ENCODE measurements at places on chromosomes 6 and 20.

- no peak for DNase-seq
Observed at GRCh38 chr6:33693186-33694105, 18.1 kb downstream of the UQCC2 start.

DNA sequence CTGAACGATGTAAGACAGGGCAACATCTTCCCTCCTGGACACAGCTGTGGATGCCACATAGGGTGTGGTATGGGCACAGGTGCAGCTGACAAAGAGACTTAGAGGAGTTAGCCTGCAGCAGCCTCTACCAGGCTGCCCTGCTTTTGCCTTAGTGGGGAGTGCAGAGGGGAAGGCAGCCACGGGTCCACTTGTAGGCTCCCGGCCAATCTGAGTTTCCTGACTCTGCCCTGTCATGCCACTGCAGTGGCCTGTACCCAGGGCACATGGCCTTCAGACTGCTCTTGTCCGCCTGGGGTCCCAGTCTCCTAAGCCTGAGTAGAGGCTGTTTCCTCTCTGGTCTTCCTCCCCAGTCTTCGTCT is 17.1 kb upstream of the CST9L start:
- no peak for DNase-seq

- no peak for DNase-seq
Observed at GRCh38 chr6:110661414-110661813, 153.9 kb downstream of the CDK19 start.

GRCh38 chr20:37726321-37726720 is 32.5 kb downstream of the CTNNBL1 start:
- no peak for DNase-seq

- DNase-seq, result no peak
Observed at GRCh38 chr20:4809707-4810106, 88.0 kb downstream of the PRND start.

DNA sequence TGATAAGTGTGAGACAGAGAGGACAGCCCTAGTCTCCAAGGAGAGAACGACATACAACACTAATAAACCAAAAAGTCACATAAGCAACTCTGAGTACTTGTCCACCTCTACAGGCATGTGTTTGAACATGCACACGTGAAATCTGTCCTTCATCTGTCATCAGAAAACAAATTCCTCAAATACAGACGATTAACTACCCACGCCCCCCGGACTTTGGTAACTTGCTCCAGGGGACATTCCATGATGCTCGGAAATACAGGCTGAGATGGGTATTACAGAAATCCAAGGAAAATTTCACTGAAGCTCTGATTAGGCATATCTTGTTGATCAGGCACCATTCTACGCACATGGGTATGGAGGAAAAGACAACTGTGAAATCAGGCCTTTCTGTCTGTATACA is 57.8 kb downstream of the LYRM4 start:
- DNase-seq, result no peak

- DNase-seq, result peak; percentile 61
Observed at GRCh38 chr6:134517145-134517658, 199.3 kb upstream of the SGK1 start.

DNA sequence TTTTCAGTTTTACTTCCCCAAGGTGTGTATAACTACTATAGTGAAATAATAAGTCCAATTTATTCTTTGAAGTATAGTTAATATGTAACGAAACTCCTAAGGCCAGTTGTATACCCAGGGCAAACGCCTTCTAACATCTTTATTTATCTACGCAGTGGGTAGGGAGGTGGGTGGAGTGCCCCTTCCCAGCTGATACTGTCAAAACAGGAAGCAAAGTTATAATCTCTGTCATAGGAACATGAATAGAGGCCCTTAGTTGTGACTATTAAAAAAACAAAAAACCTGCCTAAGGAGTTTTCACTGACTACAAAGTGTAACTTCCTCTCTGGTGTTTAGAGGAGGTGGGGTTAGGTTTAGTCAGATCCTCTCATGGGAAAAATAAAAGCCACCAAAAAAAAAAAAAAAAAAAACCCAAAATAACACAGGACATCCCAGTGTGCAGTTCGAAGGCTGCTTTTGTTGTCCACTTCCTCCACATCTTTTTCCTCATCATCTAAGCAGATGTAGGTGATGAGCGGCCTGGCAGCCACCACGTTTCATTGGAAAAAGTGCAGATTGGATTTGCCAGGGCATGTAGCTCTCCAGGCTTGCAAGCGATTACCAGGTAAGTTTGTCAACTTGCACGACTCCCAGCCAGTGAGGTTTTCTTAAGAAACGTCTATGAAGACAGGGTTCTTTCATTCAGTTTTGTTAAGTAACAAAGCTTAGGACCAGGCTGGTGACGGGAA is 58.7 kb downstream of the UTRN start:
- DNase-seq, result peak; percentile 76

DNA sequence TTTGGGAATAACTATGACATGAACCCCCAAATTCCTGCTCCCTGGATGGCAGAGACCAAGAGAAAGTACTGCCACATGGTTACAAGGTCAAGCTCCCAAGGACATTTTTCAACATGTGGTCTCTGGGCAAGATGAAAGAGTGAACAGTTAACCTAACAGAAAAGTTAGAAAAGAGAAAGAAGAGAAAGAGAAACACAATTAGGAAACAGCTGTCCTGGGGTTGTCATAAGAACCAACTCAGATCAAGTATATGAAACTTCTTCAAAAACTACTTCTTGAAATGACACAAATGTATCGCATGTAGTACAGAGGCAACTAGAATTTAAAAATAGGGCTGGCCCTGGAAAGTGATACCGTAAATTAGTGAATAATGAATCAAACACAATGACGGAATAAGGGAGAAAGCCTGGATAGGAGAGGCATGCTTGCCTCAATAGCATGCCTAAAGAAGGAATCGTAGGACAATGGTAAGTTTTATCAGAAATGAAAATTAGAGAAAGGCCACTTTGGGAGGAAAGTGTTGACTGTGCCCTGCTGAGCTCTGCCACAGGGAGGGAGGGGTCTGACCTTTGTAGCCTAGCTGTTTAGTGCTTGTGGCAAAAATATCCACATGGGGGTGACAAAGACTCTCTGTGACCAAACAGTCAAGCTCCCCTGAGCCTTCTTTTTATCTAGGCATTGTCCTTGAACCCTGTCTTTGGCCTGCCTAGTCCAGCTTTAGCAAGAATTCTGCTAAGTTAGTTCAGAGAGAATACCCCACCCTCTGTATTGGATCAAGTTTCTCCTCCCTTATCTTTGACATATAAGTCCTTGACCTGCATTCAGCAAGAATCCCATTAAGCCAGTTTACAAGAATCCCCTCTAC is 4.3 kb upstream of the DCBLD1 start:
- peak; percentile 42 for DNase-seq

DNA sequence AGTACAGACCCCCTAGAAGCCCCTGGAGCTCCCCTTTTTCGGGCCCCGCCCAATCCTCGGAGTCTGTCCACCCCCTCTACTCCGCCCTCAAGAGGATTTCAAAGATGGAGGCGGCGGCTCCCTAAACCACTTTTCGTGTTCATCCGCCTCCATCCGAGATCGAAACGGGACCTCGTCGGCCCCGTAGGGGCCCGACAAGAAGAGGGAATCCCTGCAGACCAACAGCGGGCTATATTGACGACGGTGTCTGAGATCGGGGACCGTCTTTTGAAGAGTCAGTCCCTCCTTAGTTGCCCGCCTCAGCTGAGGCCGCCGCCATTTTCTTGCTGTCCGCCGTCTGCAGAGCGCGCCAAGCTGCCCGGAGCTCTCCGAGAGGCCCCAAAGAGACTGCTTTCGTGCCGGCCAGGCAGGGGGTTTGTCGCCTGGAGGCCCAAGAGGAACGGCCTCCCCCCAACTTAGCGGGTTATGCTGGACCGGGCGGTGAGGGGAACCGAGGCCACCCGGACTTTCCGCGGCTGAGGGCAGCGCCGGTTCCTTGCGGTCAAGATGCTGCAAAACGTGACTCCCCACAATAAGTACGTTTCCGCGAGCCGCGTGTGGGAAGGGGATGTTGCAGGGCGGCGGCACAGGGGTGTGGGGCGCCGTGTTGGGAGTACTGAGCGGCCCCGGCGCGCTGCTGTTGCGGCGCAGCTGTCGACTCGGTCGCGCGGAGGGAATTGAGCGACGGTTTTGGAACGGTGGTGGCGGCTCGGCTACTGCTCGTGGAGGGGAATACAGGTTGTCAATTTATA is 4.2 kb downstream of the BRD2 start:
- DNase-seq, result peak; percentile 52
